ENCODE measurements at places on chromosomes 5 and 9.

DNA sequence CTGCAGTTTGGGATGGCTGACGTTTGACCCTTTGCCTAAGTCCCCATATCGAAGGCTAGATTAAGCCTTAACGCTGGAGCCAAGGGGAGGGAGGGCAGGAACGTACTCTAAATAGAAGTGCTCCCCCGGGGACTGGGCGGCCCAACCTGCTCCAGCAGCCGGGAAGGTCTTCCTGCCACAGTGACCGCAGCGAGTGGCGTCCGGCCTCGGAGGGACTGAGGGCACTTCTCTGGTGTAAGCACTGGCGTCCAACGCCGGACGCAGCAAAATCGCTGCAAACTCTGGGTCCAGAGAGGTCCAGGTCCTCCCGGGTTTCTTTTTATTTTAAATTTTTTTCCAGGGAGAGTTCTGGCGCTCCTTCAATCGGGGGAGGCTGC, 505 bp upstream of the ACER2 start:
- no peak for DNase-seq

DNA sequence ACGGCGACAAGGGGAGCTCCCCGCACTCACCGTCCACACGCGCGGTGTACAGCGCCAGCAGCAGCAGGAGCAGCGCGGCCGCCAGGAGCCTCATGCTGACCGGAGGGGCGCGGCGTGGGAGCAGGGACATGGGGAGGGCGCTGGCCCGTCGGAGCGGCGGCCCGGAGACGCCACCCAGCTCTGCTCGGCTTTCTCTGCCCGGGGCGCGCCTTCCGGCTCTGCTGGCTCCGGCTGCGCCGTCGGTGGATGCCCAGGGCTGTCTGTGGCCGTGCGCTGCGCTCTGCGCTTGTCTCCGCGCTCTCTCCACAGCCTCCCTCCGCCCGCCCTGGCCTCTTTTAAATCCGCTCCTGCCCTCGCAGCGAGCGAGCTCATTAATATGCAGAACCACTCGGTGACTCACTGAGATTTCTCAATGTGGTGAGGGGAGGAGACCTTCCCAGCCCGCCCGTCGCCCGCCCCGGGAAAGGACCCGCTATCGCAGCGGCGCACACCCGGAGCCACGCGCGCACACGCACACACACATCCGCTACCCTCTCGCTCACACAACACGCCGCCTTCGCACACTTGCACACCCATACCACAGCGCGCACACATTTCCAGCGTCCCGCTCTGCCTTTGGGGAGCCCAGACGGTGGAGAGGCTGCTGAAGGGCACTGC, at the start of gene CXCL14:
CXCL14 (minus strand) TSS at position 307 of the 657 bp plus-strand sequence; CDS start at position 94, 213 bp downstream.
- peak; percentile 66 for DNase-seq

GRCh38 chr5:145243016-145243415, 592.1 kb downstream of the PRELID2 start:
- no peak for DNase-seq

DNA sequence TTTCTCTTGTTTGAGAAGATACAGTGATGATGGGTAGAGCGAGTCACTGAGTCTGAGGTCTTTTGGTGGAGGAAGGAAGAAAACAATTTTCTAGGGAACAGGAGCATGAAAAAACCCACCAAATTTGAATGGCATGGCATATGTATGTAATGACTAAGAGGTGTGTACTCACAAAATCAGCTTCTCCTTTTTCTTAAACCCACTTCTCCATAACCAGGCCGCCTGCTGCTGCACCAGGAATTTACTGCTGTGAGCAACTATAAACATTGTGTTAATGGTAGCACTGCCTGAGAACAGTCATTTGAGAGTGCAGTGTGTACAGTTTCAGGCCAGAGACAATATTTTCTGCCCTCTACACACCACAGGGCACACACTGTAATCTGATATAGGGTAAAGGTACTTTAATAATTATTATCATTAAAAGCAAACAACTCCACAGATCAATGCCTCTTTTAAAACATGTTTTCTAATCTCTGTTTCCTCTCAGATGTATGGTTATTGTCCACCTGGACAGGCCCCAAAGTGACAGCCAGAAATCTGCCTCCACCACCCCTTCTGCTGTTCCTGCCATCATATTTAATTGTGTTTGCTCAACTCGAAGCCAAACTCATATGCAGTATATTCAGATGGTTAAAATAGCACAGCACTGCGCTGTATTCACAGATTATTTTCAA, 241.6 kb downstream of the KIAA0825 start:
- peak; percentile 30 for DNase-seq

- no peak for DNase-seq
Measured at GRCh38 chr9:20597862-20598261, 24.4 kb downstream of the MLLT3 start.

- DNase-seq, result no peak
Measured at GRCh38 chr5:89211836-89212235, 328.9 kb upstream of the MEF2C start.

- DNase-seq, result no peak
Measured at GRCh38 chr9:81156381-81156780, 533.0 kb downstream of the TLE1 start.

DNA sequence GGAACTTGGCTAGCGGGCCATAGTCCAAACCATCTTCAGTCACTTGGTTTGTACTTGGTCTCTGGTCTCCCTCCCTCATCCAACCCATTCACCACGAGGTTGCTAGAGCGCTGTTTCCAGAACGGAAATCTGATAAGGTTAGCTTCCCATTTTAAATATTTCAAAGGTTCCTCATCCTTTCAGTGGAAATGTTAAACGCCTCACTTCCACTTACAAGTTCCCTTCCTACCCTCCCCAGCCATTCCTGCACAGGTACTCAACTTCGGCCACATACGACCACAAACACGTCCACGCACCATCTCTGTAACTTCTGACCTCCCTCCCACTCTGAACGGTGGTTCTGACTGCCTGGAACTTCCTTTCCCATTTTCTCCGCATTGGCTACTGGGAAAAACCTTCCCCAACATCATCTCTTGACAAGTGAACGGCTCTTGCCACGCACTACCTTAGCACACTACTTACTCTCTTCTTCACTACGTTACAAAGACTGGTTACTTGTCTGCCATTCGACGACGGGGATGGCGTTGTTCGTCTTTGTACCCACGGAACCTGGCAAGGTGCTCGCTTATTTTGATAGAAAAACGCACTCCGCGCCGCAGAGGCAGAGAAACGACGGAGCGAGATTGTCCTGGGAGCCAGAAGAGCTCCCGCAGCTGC, 629 bp downstream of the CCNH start:
- peak; percentile 44 for DNase-seq

GRCh38 chr5:17075236-17075635, 139.1 kb upstream of the MYO10 start:
- no peak for DNase-seq

GRCh38 chr5:66122379-66123034, 21.6 kb upstream of the SREK1 start:
- DNase-seq, result no peak

- DNase-seq, result no peak
Measured at GRCh38 chr9:134666208-134666607, 24.6 kb downstream of the COL5A1 start.

DNA sequence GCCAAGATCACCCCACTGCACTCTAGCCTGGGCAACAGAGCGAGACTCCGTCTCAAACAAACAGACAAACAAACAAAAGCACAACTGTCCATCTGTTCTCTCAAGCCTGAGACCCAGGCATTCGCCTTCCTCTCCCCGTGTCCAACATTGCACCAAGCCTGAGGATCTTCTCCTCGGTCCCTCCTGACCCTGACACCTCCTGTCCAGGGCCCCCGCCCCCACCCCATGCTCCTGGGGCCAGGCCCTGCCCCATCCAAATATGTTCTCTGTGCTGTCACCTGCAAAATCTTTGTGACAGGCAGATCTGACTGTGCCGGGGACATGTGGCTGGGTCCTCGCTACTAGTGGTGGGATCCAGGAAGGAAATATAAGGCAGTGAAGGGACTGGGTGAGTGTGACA, 33.4 kb upstream of the UNC5A start:
- no peak for DNase-seq

DNA sequence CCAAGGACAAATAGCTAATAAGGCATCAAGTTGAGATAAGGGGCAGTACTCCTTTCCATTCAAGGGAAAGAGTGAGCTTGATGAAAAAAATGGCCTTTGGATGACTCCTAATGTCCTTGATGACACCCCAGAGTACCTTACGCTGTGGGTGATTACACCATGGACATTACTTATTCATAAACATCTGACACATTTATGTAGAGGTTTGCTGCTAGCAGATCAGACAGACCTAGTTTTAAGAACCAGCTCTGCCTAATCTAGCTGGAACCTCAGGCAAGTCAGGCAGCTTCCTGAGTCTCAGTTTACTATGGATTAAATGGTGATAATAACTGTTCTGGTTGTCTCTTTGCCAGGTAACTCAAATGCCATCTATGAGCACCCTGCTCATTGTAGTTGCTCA, 2.8 kb downstream of the ALDOB start:
- no peak for DNase-seq

DNA sequence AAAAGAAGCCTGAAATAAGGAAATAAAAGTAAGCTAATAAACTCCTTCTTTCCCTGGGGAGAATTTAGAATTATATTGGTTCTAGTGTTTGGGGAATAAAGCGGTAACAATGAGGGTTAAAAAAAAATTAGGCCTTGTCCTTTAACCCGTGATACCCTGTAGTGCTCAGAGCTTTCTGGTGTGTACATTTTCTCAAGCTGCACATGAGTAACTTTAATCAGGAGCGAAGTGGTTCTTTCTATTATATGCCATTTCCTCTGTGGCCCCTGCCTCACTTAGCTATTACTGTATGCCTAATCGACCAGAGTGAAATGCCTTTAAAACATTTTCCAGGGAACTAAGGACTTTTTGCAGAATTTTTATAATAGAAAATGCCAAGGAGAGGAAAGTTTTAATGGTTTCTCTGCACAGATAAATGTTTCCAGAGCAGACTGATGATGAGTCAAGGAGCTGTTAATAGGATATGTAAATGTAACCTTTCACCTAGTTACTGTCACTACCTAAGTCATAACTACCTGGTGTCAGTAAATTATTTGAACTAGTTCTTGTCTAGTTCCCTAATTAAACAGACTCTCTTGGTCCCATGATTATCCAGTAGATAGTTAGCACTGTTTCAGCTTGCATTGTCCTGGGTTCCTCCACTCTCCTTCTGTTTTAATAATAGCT, 7.6 kb downstream of the PAM start:
- no peak for DNase-seq

GRCh38 chr9:119544492-119544891, 175.3 kb upstream of the BRINP1 start:
- no peak for DNase-seq

DNA sequence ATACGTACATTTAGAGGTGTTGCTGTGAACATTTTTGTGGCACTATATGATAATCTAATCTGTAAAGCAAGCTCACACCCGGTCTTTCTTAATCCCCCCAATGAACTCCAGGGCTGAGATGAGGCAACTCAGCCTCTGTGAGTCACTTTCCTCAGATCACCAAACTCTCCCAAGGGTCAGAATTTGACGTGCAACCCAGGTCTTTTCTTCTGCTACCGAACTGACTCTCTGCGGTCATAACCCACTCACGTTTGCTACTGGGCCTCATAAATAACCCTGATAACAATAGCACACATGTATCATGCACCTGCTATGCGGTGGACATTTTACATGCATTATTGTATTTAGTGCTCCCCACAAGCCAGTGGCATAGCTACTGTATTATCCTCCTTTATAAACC, 153.1 kb downstream of the DROSHA start:
- DNase-seq, result no peak

DNA sequence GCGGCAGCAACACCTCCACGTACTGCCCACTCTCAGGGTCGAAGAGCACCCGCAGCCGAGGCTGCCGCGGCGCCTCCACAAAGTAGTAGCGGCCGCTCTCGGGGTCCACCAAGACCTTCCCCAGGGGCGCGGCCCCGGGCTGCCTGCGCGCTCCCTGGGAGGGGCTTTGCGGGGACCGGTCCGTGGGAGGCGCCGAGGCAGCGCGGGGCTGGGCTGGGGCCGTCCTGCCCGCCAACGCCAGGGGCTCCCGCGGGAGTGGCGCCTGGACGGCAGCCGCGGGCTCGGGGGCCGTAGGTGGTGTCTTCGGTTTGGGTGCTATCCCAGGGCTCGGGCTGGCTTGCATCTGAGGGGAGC, 2.6 kb upstream of the MZB1 start:
- no peak for DNase-seq

- no peak for DNase-seq
Measured at GRCh38 chr5:57417320-57417719, 65.3 kb downstream of the ACTBL2 start.

DNA sequence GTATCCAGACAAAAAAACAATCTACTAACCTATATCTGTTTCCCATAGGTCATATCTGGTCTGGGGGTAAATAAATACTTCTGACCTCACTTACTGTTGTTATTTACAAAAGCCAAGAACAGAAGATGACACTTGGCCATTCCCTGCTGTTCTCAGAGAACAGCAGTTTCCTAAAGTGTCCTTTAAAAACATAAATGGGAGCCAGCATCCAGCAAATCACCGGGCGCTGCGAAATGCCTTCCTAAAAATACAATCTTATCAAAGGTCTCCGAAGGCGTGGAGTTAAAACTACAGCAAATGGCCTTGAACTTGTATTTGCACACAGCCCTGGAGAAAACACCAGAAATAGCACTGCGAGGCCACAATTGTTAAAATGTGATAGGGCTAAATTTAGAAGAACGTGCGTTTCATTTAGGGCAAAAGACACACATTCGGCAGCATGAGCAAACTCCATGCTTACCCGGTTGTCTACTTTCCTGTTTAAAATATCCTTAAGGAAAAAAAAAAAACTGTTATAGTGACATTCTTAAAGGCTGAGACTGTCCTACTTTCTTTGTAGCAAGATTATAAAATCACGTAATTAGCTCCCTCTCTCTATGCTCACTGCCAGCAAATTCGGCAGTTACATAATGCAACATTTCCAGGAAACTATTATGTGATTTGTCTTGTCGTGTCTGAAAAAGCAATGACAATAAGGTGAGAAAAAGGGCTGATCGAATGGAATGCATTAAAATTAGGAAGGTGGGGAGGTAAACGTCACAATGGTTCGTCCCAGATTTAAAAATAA, 1.5 kb downstream of the NFIL3 start:
- peak; percentile 44 for DNase-seq

- no peak for DNase-seq
Measured at GRCh38 chr5:149797897-149798296, 67.8 kb downstream of the PPARGC1B start.

DNA sequence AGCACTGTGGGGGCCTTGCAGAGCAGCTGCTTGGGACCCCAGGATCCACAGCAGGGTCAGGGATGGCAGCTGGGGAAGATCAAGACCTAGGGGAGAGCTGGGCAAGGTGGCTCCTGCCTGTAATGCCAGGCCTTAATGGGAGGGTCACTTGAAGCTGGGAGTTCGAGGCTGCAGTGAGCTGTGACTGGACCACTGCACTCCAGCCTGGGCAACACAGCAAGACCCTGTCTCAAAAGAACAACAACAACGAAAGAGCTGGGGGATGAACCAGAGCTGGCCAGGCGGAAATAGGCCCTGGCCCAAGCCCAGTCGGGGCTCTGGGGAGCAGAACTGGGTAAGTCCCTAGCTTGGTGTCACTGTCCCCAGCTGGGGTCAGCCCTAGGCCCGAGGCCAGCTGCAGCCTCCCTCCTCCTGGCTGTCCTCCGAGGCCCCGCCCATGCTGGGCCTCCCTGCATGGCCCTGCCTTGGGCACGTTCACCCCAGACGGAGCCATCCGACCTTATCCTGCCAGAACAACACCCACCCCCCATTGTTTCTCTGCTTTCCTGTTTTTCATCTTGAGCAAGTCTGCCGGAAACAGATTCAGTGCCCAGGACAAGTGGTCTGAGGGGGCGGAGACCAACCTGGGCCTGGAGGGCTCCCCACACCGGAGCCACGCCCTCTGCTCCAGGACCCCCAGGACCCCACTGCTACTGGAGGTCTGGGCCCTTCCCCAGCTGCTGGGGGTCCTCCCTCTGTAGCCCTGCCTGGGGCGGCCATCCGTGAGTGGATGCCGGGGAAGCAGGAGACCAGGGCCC, 1.9 kb downstream of the DIPK1B start:
- DNase-seq, result no peak

All from inflammatory macrophage treated with lipopolysaccharide for 1 hour (primary cell).